ENCODE measurements at places on chromosomes 13 and 19. TPM values are rescaled to one million over a fixed set of nuclear protein-coding genes. Genes with fewer than 3 reads are reported as not detected.
A peak's percentile ranks its signal among the peaks of the same experiment; 100 is the strongest.

- DNase-seq = peak; percentile 68
Observed at GRCh38 chr19:10864538-10864899, 6.8 kb upstream of the CARM1 start.

DNA sequence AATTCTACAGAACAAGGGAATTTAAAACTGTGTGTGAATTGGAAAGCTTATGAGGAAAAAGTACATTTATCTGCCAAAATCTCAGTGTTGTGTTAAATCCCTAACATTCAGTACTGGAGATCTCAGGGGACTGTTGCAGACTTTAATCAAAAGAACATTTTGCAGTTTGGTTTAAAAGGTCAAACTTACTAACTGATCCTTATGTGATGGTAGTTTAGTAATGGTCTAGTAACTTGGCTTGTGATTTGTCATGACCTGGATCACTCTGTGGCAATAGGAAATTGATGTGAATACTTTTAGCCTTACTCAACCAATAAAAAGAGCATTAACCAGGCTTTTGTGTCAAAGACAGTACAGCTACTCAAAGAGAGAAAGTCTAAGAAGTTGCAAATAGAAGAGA is 862.1 kb upstream of the MIR17HG start:
- DNase-seq = peak; percentile 93

The METTL21C gene
- total RNA-seq = not detected

The ZNF442 gene
- total RNA-seq = 3.0 TPM

GRCh38 chr19:7658219-7658686 is 10.6 kb upstream of the RETN start:
- peak; percentile 13 for DNase-seq

DNA sequence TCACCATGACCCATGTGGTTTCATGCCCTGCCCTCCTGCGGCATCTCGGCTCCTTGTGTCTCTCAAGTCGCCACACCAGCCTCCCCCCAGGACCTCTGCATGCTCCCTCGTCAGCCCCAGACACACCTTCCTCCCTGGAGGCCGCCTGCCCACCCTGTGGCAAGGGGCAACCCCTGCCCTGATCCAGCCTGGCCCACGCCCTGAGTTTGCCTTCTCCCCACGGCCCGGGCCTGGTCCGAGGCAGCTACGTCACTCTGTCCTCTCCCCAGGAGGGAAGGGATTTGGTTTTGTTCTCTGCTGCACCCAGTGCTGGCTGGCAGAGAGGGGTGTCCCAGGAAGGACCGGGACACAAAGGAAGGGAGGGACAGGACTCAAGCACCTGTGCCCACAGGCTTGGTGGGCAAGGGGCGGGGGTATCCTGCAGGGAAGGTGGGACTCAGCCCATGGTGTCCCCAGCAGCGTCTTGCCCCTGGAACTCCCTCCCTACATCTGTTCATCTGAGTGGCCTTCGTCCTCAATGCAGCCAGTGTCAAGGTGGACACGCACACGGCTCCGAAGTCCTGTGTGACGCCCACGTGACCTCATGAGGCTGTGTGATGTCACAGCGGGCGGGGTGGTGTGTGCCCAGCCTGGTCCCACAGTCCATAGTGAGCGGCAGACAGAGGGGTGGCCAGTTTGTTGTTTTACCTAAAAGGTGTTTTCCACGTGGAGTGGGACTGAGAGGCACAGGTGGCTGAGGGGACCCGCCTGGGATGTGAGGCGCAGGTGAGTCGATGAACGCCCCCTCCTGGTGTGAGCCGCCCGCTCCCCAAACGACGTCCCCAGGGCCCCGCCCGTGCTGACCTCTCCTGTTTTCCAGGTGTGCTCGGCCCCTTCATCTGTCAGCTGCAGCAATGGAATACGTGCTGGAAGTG is at the start of gene TEX29:
TSS of gene TEX29 (plus strand) at position 645 of the 914 bp plus-strand sequence. CDS start at position 894, 249 bp downstream.
- no peak for DNase-seq

DNA sequence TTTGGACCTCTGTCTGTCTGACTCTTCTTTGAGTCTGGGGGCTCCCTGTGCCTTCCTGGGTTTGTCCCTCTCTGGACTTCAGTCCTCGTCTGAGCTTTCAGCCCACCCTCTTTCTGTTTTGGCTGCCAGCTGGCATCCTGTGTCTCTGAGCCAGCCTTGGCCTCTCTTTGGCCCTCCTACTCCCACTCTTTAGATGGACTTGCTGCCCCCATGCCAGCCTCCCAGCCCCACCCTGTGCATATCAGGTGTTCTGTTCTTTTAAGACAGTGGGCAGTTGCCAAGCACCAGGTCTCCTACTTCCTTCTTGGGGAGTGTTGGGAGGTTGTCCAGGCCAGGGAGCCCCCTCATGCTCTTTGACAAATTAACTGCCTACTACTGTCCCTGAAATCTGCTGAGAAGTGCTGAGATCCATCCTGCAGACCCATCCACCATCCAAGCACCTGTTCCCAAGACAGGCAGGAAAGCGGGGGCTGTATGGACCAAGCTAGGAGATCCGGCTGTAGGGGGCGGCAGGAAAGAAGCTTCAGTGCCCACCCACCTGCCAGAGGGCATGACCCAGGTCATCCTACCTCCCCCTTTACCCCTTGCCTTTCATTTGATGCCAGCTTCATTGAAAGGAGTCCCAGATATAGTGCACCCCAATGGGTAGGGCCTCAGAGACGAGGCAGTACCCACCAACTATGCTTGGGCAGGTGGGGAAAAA is 9.6 kb downstream of the CIC start:
- no peak for DNase-seq

The KIR2DL1 gene
- total RNA-seq = not detected

DNA sequence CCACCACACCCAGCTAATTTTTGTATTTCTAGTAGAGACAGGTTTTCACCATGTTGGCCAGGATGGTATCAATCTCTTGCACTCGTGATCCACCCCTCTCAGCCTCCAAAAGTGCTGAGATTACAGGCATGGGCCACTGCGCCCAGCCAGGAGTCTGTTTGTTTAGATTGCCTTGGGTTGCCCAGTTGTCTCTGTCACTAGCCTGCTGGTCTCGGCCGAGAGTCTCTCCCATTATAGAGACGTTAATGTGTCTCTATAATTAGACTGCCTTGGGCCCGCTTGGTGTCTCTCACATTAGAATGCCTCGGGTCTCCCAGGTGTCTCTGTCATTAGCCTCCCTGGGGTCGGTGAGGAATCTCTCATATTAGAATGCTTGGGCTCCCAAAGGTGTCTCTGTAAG is 1533.6 kb downstream of the UQCRFS1 start:
- DNase-seq = no peak

DNA sequence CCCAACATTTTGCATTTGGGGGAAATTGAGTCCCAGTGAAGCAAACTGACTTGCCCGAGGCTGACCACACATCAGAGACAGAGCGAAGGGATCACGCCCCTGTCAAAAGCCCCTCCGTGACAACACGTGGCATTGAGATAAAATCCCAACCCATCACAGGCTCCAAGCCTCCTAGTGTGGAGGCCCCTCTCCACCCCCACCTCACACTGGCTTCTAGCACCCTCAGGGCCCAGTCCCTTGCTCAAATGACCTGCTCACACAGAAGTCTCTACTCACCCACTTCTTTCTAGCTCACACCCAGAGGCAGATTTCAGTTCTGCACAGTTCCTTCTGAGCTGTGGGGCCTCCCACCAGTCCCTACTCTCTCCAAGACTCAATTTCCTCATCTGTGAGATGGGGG is 10.3 kb downstream of the HPN start:
- DNase-seq = no peak

The CGB7 gene
- 1.5 TPM for total RNA-seq

The FGF21 gene
- not detected for total RNA-seq

The KLK13 gene
- not detected for total RNA-seq

DNA sequence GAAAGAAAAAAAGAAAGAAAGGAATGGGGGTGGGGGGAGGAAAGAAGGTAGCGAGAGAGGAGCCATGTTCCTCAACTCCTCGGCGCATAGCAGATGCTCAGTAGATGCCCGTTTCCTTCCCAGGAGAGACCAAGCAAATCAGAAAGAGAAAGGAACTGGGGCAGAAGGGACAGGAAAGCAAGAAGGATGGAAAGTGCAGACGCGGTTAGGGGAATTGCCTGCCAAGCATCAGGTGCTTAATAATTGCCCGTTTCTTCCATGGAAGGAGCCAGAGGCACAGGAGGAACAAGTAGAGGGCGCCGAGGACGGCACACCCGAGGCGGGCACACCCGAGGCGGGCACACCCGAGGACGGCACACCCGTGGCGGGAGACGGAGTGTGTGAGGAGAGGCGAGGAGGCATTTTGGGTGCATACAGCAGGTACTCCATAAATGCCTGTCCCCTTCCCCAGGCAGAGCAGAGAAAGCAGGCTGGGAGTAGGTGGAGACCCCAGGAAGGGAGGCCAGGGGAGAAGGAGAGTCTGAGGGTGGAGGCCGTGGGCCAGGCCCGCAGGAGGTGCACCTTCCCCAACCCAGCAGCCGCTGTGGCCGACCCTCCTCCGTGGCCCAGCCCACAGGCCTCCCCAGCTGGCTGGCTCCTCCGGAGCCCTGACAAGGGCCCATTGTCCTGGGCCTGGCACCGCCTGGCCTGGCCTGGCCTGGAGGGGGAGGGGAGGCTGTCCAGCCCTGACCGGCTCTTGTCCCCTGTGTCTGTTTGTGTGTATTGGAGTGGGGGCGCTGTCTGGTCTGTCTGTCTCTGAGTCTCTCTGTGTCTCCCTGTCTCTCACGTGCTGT is 14.6 kb downstream of the JOSD2 start:
- no peak for DNase-seq

DNA sequence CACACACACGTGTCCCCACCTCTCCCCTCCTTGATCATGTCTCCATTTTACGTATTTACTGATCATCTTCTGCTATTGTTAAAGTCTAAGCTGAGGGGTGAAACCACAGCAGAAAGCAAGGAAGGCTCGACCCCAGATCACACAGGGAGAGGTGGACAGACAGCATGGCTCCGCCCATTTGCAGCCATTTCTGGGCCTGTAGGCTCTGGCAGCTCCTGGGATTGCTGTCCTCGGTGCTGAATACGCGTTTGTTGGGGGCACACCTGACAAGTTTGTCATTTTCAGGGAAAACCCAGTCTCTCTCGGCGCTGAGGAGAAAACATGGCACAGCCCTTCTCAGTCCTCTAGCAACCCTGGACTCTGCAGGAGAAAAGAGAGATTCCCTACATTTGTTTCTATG is 8.0 kb downstream of the TMEM86B start:
- DNase-seq = no peak

DNA sequence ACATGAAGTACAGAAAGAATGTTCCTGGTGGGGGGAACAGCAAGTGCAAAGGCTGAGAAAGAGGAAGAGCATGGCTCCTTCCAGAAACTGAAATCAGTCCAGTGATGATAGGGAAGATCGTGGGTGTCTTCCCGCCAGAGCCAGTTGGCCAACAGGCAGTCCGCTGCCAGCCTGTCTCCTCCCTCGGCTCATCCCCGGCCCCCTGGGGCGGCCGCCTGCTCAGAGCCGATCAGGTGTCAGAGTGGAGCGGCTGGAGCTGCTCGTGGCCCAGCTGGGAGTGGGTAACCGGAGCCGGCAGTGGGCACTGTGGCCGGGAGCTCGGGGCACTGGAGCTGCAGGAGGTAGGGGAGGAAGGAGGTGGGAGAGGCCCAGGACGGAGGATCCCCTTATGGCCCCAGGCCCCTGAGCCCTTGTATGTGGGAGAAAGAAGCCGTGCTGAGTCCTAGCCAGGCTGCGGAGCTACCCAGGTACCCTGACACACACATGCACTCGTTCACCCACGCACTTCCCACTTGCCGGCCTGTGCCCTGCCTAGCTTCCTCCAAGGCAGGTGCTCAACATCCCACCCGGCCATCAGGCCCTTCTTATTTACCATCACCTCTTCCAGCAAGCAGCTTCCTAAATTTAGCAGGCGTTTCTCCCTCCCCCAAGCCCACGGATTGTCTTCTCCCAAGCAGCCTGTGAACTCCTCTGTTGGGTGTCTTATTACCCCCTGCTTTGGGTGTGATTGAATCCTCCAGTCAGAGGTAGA is 1.7 kb downstream of the ANKRD24 start:
- DNase-seq = peak; percentile 35

DNA sequence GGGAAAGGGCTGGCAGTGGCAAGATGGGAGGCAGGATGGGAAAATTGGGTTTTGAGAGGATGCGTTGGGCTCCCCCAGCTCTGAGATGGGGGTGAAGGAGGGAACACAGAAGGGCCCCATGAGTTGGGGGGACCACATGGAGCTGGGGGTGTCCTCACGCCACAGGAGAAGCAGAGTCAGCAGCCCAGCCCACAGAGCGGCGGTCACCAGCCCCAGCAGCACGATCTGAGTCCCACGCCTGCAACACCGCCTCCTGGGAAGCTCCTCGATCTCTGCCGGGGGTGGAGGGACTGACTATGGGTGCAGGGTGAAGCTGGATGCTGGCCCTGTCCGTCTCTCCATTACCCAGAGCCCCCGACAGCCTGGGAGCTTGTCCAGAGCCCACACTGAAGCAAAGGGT is 3.3 kb downstream of the FCER2 start:
- DNase-seq = no peak

Data from LHCN-M2 (cell line).